Mesendoderm (in vitro differentiated cells): ENCODE measurements at places on chromosomes 7 and 10.

- no peaks in the 10 kb centered on the region for H3K4me1 ChIP-seq
- H3K36me3 ChIP-seq, result no peaks in the 10 kb centered on the region
- DNase-seq, result peak; percentile 18
- H3K4me3 ChIP-seq, result no peak overlapping the region
- no peaks in the 10 kb centered on the region for H3K27me3 ChIP-seq
- no peak overlapping the region for H3K27ac ChIP-seq
Observed at GRCh38 chr10:132994185-132994796, 51.9 kb upstream of the CFAP46 start.

GRCh38 chr7:33816106-33816505, 89.2 kb upstream of the BMPER start:
- H3K27ac ChIP-seq, result no peak overlapping the region
- DNase-seq, result no peak
- no peaks in the 10 kb centered on the region for H3K27me3 ChIP-seq
- H3K36me3 ChIP-seq, result no peaks in the 10 kb centered on the region
- H3K4me3 ChIP-seq, result no peak overlapping the region

GRCh38 chr10:62231371-62231770, 37.3 kb downstream of the RTKN2 start:
- H3K36me3 ChIP-seq, result no peaks in the 10 kb centered on the region
- no peak overlapping the region for H3K4me3 ChIP-seq
- H3K27ac ChIP-seq, result no peak overlapping the region
- no peaks in the 10 kb centered on the region for H3K4me1 ChIP-seq
- DNase-seq, result peak; percentile 44

DNA sequence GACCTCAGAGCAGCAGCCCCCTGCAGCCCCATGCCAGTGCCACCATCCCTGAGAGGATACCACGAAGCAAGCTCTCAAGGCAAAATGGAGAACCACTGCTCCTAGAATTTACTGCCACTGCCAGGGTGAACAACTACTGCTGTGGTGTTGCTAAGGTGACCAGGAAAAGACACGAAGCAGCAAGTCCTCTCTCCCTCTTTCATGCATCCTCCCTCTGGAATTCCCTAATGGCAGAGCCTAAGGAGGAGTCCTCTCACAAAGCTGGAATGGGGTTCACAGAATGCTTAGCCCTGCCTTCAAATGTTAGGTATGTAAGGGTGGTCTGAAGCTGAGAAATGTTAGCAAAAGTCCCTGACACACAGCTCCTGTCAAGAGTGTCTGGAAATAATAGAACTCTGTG, 35.8 kb upstream of the NPSR1 start:
- H3K4me1 ChIP-seq, result no peaks in the 10 kb centered on the region
- no peak overlapping the region for H3K27ac ChIP-seq
- no peaks in the 10 kb centered on the region for H3K27me3 ChIP-seq
- no peak overlapping the region for H3K4me3 ChIP-seq
- no peaks in the 10 kb centered on the region for H3K36me3 ChIP-seq
- peak; percentile 68 for DNase-seq

- no peaks in the 10 kb centered on the region for H3K27me3 ChIP-seq
- H3K4me3 ChIP-seq, result no peak overlapping the region
- DNase-seq, result no peak
- no peaks in the 10 kb centered on the region for H3K4me1 ChIP-seq
Observed at GRCh38 chr7:73812996-73813395, 17.8 kb upstream of the CLDN4 start.
